ENCODE measurements at places on chromosomes 7 and 10.

DNA sequence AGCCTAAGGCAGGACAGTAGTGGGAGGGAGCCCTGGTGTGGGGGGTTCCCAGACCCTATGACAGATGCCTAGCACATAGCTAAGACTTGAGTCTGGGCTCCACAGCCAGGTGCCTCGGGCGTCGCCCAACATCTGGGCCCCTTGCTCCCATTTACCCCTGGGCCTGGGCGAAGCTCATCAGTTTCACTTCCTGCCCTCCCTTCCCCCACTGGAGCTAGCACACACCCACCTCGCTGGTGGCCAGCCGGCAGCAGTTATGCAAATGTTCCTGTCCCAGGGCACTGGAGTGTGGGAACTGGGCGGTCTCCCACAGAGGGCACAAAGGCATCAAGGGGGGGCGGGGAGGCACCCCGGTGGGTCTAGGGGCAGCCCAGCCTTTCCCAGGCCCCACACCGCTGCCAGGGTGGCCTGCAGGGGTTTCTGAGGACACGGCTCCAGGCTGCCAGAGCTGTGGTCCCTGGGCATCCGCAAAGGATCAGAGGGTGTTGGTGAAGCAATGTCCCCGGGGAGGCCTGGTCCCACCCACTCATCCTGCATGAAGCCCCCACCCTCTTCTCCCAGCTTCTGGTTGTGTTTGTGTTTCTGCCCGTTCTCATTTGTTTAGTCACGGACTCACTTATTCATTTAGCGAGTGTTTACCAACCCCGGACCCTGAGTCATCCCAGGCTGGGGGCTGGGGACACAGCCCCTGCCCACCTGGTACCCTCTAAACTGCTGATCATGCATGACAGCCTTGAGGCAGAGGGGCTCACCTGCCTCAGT lies 20.4 kb downstream of the SH2B2 start:
- DNase-seq = no peak

DNA sequence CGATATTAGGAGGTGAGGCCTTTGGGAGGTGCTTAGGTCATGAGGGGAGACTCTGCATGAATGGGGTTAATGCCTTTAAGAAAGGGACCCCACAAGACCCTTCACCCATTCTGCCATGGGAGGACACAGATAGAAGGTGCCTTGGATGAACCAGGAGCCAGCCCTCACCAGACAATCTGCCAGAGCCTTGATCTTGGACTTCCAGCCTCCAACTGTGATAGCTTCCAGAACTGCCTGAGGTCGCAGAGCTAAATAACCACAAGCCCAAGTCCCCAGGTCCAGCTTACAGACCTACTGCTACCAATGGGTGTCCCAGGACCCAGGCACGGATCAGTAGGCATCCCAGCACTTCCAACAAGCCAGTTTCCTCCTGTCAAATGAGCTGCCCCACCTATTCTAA lies 37.5 kb downstream of the TNS3 start:
- no peak for DNase-seq

GRCh38 chr10:133440633-133441285 lies 13.0 kb upstream of the SCART1 start:
- DNase-seq = no peak

DNA sequence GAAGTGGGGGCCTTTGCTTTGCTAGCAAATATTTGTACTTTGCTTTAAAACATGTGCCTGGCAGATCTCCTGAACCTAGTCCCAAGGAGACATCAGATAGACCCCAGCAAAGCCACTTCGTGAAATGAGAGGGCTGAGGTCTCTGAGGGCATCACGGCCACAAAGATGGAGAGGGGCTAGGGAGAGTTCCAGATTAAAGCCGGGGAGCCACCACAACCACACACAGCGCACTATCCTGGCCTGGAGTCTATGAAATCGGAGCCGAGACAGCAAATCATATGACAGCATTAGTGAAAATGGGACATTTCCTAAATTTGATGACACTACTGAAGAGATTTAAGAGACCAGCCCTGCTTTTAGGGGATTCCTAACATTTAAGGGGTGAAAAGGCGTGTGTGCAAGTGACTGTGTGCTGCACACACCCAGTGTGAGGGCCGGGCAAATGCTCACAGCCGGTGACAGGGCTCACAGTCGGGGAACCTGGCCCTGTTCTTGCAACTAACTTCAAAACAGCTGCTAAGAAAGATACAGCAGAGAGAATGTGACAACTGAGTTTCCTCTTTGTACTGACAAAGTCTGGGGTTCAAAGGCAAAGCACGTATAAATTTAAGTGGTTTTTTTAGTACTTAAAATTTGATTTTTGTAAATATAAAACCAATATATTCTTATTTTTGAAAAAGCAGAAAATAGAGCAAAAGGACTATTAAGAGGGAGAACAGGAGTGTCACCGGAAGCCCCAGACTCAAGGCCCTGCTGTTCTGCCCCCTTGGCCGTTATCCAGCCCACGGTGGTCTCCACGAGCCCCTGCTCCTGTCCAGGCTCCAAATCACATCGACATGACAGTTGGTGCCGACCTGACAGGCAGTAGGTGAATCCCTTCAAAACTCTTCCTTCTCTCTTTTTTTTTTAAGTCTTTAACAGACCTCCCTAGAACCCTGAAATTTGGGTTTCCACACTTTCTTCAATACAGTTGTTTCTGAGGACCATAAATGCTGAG lies 49.5 kb downstream of the VIPR2 start:
- no peak for DNase-seq

DNA sequence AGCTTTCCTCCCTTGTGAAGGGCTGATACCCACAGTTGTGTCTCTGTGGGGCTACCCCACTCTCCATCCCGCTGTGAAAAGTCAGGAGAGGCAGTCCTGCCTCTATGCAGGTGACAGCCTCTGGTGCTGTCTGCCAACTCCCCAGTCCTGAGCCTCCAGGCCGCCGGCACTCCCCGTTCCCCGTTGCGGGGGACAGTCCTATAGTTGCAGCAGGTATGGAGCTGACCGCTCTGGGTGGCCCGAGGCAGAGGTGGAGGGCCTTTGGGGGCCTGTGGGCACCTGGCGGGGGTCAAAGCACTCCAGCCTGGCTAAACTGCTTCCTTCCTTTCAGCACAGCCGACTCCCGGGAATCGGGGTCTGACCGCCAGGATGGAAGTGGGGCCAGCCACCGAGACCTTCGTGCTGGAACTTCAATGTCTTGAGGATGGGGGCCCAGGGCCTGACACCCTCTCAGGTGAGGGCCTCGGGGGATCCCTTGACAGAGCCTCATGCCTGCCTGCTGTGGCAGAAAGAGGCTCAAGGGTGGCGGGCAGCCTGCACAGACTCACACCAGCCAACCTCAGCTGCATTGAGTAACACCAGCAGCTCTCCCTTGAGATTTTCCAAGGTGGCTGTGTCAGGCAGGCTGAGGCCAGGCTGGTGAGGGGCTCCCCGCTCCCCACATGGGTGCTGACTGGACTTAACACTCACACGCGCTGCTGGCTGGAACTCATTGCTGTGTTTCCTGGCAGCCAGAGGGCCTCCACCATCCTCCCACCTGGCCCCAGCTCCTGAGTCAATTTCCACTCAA lies 1.6 kb downstream of the ZNF853 start:
- no peak for DNase-seq

- no peak for DNase-seq
Measured at GRCh38 chr7:22427104-22427503, 70.2 kb upstream of the RAPGEF5 start.

- no peak for DNase-seq
Measured at GRCh38 chr7:78714356-78714755, 739.1 kb downstream of the MAGI2 start.

DNA sequence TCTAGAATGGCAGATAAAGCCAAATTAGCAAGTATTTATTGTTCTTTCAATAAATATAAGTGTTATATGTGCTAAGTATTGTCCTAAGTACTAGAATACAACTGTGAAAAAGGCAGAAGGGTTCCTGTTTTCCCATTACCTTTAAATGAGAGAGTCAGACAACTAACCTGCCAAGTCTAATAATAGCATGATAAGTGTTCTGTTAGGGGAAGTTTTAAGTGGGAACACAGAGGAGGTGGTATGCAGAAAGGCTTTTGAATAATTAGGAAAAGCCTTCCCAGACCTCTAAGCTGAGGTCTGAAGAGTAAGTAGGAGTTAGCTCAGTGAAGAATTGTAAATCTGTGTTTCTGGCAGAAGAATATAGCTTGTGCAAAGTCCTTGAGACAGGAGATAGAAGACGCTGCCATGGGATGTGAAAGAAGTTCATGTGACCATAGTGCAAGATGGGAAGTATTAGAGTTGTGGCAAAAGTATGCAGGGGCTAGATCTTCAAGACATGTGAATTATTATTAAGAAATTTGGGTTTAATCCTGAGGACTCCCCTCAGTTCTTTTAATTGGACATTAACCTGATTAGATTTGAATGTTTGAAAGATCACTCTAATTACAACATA lies 12.5 kb downstream of the SHOC2 start:
- DNase-seq = no peak

GRCh38 chr10:30705101-30705624 lies 75.6 kb upstream of the LYZL2 start:
- DNase-seq = no peak

DNA sequence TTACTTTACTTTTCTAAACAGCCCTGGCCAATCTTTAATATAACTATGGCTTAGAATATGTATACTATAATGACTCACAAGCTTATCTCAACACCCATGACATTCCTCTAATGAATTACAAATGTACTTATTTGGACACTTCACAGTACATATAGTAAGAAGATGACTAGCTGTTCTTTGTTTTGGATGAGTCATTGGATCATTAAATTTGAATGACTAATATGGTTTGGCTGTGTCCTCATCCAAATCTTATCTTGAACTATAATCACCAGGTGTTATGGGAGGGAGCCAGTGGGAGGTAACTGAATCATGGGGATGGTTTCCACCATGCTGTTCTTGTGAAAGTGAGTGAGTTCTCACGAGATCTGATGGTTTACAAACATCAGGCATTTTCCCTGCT lies 807.5 kb upstream of the SORCS1 start:
- DNase-seq = no peak

GRCh38 chr10:76558586-76558985 lies 1079.0 kb downstream of the KCNMA1 start:
- DNase-seq = no peak

GRCh38 chr10:47173929-47174442 lies 126.0 kb upstream of the GDF10 start:
- DNase-seq = no peak

DNA sequence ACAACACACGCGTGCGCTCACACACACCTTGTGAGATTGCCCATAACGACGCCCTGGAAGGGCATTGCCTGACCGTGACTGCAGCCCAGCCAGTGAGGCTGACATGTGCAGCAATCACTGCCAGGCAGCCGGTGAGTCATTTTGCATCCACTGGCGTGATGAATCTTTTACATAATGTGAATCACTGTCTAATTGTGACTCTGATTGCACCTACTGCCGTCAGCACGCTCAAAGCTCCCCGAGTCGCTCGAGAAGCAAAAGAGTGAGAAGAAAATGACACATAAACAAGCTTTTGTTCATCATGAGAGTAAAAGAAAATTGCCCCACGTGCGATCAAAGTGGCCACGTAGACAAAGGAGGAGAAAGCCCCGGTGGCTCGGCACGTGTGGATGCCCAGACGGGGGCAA lies 117.4 kb upstream of the PFKP start:
- DNase-seq = peak; percentile 13

- DNase-seq = no peak
Measured at GRCh38 chr10:72218325-72218724, 2.2 kb upstream of the ASCC1 start.

GRCh38 chr10:25933653-25934608 lies at the start of gene MYO3A:
Gene MYO3A, plus strand, starts transcription at chr10:25934229. Its CDS starts 17,882 bp downstream, at chr10:25952111.
- no peak for DNase-seq

- no peak for DNase-seq
Measured at GRCh38 chr7:45292481-45292880, 134.9 kb downstream of the RAMP3 start.

DNA sequence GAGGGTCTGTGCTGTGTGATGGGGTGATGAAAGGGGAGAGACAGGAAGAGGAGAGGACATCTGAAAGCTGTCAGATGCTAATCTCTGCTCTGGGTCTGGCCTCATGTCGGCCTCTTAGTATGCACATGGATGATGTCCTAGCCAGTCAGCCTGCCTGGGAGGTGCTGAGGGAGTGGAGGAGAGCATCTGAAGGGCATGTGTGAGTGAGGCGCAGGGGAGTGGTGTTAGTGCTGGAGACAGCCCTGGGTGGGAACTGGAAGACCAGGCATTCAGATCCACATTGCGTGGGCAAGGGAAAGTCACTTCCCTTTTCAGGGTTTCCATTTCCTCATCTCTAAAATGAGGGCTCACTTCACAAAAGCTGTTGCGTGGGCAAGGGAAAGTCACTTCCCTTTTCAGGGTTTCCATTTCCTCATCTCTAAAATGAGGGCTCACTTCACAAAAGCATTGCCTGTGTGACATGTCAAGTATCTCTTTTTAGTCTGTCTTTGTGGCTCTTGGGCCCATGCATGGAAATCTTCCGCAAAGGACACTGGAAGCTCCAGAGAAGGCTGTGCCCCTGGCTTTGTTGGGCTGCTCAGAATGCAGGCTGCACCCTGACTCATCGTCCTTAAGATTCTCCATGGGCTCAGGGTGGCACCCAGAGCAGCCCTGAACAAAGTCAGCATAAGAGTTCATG lies 10.0 kb downstream of the SFTPD start:
- DNase-seq = no peak

DNA sequence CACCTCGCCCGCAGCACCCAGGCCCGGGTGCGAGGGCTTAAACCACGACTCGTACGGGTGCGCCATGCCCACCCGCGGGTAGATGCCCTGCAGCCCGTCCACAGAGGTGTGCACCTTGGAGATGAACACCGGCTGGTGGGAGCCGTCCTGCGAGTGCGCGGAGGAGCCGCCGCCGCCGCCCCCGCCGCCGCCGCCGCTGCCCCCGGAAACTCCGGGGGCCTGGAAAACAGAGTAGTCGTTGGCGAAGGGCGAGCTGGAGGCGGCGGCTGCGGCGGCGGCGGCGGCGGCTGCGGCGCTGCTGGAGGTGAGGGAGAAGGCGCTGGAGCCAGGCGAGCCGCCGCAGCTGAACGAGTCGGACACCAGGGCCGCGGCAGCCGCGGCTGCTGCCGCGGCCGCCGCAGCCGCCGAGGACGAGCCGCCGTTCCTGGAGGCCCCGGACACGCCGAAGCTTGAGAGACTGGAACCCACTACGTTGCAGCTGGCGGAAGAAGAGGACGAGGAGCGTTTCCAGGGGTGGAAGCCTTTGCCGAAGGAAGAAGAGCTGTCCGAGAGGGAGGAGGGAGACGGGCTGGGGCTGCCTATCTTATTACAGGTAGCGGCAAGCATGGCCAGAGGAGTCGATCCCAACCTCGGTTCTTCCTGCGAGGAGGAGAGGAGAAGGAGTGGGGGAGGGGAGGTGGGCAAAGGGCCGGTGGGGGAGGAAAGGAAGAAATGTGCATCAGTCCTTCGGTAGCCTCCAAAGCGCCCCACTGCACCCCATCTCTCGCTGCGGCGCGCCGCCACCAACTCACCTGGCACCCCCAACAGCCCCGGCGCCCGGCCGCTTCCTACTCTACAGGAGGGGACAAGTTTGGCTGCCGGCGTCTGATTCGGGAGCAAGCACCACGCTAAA lies 1.3 kb downstream of the SP8 start:
- DNase-seq = no peak

DNA sequence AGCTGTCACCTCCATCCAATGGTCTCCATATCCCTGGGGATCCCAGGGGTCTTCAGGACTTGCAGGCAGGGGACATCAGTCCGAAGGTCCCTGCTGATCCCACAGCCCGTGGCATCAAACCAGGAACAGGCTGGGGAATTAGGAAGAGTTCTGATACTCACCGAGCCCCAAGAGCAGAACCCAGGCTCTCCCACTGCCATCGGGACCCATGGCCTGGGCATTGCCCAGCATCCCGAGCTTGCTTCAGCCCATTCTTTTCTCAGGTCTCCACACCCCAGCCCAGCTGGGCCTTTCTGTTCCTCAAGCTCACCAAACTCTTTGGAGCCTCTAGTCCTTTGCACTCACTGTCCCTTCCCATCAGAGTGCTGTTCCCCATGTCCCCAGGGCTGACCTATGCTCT lies 280.9 kb downstream of the GRID1 start:
- no peak for DNase-seq
